ENCODE measurements at places on chromosomes 11 and 22.

GRCh38 chr11:77502346-77502905 lies 28.5 kb upstream of the PAK1 start:
- no peak for DNase-seq

- DNase-seq: no peak
Measured at GRCh38 chr11:9529334-9529650, 44.2 kb upstream of the WEE1 start.

DNA sequence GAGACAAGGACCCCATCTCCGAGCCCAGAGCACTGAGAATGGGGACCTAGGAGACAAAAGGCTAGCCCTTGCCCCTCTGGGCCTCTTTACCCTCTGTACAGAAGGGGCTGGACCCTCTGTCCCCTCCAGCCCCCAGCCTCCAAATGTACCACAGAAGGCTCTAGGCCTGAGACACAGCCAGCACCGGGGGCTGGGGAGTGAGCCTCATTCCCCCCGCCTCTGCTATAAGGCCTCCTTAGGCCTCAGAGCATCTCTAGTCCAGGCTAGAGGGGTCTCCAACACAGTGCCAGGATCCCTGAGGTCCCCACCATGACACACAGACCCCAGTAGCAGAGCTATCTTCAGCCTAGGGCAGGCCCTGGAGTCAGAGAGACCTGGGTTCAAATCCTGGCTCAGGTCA lies 4.8 kb downstream of the SMTN start:
- no peak for DNase-seq

GRCh38 chr22:44214764-44215163 lies 34.0 kb downstream of the PARVG start:
- DNase-seq: no peak

DNA sequence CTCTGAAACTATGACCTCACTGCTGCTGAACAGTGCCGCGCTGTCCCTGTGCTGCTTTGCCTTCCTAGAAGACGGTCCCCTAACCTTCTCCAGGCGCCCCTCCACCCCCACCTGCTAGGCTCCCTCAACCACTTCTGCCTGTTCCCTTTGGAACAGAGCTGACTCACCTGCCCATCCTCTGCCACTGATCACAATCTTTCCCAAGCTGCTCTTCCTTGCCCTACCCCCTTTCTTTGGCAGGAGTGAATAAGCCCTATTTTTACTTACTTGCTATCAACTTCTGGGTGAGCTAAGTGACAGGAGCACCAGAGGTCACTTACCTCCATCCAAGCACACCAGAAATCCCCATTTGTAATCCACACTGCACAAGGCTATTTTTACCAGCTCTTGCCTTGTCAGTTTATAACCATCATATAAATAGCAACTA lies 116.0 kb upstream of the BID start:
- no peak for DNase-seq

DNA sequence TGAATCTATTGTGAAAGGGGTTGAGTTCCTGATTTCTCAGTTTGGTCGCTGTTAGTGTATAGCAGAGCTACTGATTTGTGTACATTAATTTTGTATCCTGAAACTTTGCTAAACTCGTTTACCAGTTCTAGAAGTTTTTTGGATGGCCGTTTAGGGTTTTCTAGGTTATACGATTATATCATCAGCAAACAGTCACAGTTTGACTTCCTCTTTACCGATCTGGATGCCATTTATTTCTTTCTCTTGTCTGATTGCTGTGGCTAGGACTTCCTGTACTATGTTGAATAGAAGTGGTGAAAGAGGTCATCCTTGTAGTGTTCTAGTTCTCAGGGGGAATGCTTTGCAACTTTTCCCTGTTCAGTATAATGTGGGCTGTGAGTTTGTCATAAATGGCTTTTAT lies 24.6 kb upstream of the OOSP4B start:
- DNase-seq: no peak

- peak; percentile 67 for DNase-seq
Measured at GRCh38 chr11:115548878-115549528, 44.8 kb upstream of the CADM1 start.

DNA sequence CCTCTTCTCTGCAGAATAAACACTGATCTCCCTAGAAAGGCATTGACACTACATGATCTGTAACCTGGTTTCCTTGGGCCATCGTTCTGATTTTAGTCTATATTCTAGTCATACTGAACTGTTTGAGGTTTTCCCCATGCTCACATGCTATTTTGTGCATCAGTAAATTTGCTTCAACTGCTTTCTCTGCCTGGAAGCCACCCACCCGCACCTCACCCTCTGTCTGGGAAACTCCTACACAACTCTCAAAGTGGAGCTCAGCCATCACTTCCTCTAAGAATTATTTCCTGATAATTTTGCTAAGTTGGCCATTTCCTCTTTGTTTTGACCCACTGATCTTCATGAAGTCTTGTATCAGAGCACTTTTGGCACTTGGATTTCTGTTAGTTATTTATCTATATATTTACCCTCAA lies 36.1 kb downstream of the MMP20 start:
- no peak for DNase-seq

DNA sequence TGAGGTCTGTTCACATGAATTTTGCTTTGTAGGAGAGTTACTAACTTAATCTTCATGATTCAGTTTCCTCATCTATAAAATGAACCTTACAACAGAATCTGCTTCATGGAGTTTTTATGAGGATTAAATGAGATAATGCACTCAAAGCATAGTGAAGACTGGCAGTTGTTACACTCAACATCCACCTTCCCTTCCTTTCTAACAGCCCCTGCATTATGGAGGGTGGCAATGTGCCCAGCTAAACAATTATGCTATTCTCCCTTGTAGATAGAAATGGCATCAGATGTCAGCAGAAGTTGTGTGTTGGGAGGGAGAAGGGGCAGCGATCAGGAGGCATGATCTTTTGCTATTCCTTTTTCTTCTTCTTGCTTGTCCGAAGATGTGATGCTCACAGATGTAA lies 6.5 kb downstream of the POU2AF1 start:
- no peak for DNase-seq

GRCh38 chr11:30635401-30635989 lies 49.3 kb upstream of the MPPED2 start:
- DNase-seq: peak; percentile 74
